ENCODE measurements at places on chromosomes 12 and 14.

DNA sequence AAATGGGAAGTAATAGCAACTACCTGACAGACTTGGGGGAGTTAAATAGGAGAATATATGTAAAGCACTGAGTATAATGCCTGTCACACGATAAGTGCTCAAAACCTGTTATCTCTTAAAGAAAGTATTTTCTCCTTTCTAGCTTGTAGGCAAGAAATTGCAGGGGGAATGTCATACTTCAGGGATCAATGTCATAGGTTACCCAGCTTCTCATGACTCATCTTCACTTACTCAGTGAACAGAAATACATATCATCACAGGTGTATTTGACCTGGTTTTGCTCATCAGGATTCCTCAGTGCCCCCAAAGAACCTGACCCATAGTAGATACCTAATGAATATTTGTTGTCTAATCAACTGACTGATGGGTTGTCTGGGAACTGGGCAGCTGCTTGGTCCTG, 285.0 kb upstream of the ATP2B1 start:
- no peaks in the 10 kb centered on the region for H3K36me3 ChIP-seq
- no peak overlapping the region for H3K4me3 ChIP-seq
- no peak overlapping the region for H3K27ac ChIP-seq
- H3K4me1 ChIP-seq, result no peaks in the 10 kb centered on the region
- H3K27me3 ChIP-seq, result no peaks in the 10 kb centered on the region

DNA sequence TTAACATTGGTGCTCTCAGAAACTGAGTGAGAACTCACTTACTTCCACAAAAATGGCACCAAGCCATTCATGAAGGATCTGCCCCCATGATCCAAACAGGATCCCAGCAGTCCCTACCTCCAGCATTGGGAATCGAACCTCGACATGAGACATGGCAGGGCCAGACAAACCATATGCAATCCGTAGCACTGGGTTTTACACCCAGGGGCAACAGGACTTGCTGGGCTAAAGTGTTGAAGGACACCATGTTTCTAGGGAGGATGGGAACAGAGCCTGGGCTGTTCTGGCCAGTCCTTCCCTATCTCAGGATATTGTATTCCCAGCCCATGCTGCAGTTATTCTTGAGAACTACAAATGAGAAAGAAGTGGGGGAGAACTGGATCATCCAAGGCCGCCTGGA, 36.6 kb downstream of the SERPINA3 start:
- H3K4me3 ChIP-seq, result no peak overlapping the region
- H3K4me1 ChIP-seq, result peaks cover 12% of the 10 kb centered on the region
- no peak overlapping the region for H3K27ac ChIP-seq

DNA sequence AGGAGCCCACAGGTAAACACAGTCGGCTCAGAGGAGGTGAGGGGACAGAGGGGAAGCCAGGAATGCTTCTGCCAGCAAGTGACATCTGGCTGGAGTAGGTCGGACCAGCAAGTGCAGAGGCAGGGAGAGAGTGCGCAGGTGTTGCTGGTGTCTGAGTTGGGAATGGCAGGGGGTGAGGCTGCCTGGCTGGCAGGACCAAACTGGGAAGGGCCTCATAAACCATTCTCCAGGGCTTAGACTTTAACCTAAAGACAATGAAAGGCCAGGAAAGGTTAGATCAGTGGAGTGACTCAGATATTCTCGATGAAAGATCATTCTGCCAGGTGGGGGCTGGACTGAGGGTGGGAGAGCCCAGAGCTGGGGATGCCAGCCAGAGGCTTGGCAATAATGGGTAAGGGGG, 66.4 kb downstream of the ITPK1 start:
- peaks cover 17% of the 10 kb centered on the region for H3K4me1 ChIP-seq
- peaks cover 6% of the 10 kb centered on the region for H3K27me3 ChIP-seq
- H3K36me3 ChIP-seq, result no peaks in the 10 kb centered on the region
- no peak for DNase-seq
- no peak overlapping the region for H3K4me3 ChIP-seq

DNA sequence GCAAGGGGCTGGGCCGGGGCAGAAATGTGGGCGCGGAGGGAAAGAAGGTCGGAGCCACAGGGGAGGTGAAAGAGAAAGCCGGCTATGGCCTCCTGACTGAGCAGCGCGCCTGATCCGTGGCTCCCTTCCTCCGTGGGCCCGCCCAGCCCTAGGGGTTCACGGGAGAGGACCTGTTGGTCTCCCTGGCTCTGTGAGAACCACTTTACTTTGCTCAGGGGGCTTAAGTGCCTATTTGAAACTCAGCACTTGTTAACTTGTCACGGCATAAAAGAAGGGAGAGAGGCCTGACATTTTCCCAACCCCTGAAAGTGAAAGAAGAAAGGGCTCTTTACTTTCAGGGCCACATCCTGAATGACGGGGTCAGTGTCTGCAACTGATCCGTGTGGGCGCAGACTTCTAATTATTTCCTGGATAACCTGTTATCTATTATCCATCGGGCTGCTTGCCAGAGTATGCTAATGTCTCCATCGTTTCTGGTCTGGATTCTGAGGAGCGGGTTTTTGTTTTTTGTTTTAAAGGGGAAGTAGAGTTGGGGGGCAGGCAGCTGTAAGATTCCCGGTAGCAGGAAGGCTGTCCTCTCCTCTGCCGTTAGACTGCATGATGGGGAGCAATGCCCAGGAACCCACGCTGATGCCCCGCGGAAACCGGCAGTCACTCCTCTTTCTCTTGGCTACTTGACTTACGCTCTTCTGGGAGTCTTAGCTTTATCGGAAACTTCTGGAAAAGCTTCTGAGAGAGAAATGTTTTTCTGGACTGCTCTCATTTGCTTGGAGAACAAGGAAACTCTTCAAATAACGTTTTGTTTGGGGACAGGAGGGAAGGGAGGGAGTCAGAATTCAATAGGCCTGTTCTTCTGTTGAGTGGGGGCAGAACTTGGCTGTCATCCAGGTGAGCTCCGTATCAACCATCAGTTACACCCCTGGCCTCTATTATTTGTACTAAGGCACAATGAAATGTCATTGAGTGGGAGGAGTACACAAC, 127.7 kb upstream of the MAX start:
- peak overlapping the region; percentile 86 for H3K27ac ChIP-seq
- H3K36me3 ChIP-seq, result no peaks in the 10 kb centered on the region
- peaks cover 18% of the 10 kb centered on the region for H3K4me1 ChIP-seq
- H3K4me3 ChIP-seq, result peak overlapping the region; percentile 62
- H3K27me3 ChIP-seq, result no peaks in the 10 kb centered on the region
- peak; percentile 76 for DNase-seq

- no peaks in the 10 kb centered on the region for H3K36me3 ChIP-seq
- no peak overlapping the region for H3K4me3 ChIP-seq
- no peak overlapping the region for H3K27ac ChIP-seq
- H3K27me3 ChIP-seq, result peaks cover 8% of the 10 kb centered on the region
- peak; percentile 81 for DNase-seq
- peaks cover 6% of the 10 kb centered on the region for H3K4me1 ChIP-seq
Observed at GRCh38 chr12:131854861-131855476, 26.8 kb downstream of the MMP17 start.

- no peaks in the 10 kb centered on the region for H3K27me3 ChIP-seq
- no peak overlapping the region for H3K4me3 ChIP-seq
- no peaks in the 10 kb centered on the region for H3K4me1 ChIP-seq
- H3K36me3 ChIP-seq, result no peaks in the 10 kb centered on the region
Observed at GRCh38 chr12:15411842-15412241, 89.5 kb downstream of the PTPRO start.

- H3K27me3 ChIP-seq, result no peaks in the 10 kb centered on the region
- H3K27ac ChIP-seq, result no peak overlapping the region
- H3K36me3 ChIP-seq, result no peaks in the 10 kb centered on the region
- no peak overlapping the region for H3K4me3 ChIP-seq
Observed at GRCh38 chr12:71268598-71269280, 110.9 kb upstream of the TSPAN8 start.

DNA sequence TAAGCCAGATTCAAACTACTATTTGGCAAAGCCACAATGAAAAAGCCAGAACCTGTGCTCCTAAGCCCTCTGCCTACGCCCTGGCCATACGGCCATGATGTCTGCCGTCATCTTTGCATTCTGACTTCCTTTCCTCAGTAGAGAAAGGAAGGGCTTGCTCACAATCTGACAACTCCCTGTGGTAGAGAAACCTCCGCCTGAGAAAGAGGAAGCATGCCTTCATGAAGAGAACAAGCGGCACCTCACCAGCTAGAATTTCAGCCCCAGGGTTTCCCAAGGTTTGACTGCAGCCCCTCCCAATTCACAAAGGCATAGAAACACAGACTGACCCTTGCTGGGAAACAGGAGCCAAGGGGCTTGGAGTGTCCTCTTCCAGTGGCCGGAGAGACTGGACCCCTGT, 25.7 kb downstream of the TEP1 start:
- peaks cover 88% of the 10 kb centered on the region for H3K36me3 ChIP-seq
- no peak overlapping the region for H3K4me3 ChIP-seq
- DNase-seq, result no peak
- H3K4me1 ChIP-seq, result no peaks in the 10 kb centered on the region

DNA sequence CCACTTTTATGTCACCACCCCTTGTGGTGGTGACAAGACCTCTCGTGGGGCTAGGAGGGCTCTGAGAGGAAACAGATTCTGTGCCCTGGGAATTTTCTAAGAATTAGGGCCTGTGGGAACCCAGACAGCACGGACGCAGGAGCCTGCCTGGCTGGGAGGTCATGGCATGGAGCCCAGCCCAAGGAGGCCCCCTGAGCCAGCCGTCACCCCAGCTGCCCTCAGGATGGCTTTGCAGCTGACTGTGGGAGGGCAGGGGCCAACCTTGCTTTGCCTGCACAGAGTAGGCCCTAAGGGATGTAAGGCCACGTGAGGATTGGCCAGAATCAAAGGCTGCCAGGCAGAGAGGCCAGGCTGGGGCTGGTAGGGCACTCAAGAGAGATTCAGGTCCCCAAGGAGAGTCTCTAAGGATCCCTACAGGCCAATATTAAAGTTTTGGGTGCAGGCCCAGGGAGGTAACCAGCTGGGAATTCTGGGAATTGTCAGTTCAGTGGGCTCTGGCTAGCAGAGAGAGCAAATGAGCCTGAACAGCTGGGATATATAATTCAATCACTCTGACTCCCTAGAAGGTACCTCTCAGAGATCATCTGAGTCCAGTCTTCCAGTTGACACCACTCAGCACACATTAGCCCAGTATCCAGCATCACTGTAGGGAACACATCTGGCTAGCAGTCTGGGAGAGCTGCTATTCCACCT, 6.4 kb downstream of the LTBP2 start:
- peak overlapping the region; percentile 13 for H3K4me3 ChIP-seq
- peaks cover 41% of the 10 kb centered on the region for H3K36me3 ChIP-seq
- peaks cover 60% of the 10 kb centered on the region for H3K4me1 ChIP-seq
- no peak for DNase-seq

- H3K4me1 ChIP-seq, result peaks cover 19% of the 10 kb centered on the region
- no peak overlapping the region for H3K27ac ChIP-seq
- peaks cover 75% of the 10 kb centered on the region for H3K36me3 ChIP-seq
- no peak overlapping the region for H3K4me3 ChIP-seq
Observed at GRCh38 chr12:56162468-56163290, 4.5 kb downstream of the MYL6 start.

- peak overlapping the region; percentile 40 for H3K4me3 ChIP-seq
- H3K4me1 ChIP-seq, result peaks cover 65% of the 10 kb centered on the region
- H3K36me3 ChIP-seq, result no peaks in the 10 kb centered on the region
- H3K27ac ChIP-seq, result no peak overlapping the region
Observed at GRCh38 chr12:52233462-52234207, 592 bp downstream of the KRT7 start.
